CD4-positive, alpha-beta T cell treated with Interleukin-12 subunit alpha and Interleukin-12 subunit beta, for 1 hour (primary cell): ENCODE measurements at places on chromosomes 3 and 15.

DNA sequence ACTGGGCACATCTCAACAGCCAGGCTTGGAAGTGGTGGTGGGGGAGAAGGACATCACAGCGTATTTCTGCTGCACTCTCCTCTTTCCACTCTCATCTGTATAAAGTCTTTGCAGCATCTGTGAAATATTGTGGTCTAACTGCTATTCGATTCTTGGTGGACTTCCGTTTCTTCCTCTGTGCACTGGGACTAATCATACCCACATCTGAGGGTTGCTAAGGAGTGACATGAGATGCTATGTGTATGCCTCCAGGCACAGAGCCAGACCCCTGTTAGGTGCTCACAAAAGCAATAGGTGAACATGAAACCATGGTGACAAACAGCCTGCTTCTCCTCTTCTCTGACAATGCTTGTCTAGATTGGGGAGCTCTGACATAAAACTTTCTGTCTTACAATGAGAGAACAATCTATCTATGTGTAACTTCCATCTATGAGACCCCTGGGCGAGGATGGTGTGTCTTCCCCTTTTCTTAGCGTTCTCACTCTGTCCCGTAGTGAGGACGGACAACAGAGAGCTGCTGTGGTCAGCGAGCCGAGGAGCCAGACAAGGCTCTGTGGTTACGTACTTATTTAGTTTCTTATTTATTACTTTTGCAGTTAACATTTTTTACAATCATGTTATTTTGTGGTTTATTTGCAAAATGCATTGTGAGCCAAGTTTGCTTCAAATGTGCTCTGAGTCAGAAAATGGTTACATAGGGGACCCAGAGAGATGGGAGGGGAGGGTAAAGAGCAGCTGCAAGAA is 196.7 kb upstream of the TPRG1 start:
- peak; percentile 19 for DNase-seq

DNA sequence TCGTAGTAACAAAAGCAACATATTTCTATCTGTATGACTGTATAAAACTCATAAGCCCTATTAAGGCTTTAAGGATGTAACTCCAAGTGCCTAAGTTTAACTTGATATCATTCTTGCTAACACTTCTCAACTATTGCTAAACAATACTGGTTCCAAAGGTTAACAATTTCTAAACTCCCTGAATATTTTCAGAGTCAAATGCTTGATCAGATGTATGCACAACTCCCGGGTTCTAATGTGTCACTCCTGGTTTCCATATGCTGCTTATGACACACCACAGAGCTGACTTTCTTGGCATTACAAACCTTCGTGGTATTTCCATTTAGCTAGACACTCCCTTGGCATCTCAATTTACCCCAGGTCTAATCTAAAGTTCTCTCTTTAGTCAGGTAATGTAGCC is 26.3 kb downstream of the DZIP1L start:
- DNase-seq: no peak

- no peak for DNase-seq
Observed at GRCh38 chr3:157807280-157807679, 298.9 kb downstream of the SHOX2 start.

DNA sequence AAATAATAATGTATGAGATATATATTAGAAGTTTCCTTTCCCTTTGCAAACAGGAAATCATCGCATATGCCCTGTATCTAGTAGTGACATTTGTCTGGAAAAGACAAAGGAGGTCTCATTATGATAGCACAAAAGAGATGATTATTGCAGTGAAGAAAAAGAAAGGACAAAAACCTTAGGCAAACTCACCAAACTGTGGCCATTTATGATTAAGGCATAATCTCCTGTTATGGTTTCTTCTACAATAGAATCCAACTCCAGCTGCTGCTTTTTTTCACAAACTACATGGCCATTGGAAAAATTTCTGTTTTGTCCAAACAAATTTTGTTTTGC is 218.2 kb downstream of the ATP8B4 start:
- no peak for DNase-seq

DNA sequence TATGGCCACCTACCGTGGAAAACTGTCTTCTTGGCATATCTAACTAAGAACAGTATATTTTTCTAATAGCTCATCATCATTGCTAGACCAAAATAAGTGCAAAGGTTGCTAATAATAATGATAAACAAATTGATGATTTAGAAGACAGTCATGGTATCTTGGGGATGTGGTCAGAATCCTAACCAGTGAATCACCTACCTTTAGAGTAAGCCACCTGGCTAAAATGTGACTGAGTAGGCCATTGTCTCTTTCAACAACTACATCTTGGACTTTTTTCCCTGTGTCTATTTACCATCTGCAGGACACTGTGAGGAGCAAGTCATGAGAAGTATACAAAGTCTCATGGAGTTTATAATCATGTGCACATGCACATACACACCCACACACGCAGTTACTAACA is 273.5 kb upstream of the SEMA6D start:
- DNase-seq: no peak

DNA sequence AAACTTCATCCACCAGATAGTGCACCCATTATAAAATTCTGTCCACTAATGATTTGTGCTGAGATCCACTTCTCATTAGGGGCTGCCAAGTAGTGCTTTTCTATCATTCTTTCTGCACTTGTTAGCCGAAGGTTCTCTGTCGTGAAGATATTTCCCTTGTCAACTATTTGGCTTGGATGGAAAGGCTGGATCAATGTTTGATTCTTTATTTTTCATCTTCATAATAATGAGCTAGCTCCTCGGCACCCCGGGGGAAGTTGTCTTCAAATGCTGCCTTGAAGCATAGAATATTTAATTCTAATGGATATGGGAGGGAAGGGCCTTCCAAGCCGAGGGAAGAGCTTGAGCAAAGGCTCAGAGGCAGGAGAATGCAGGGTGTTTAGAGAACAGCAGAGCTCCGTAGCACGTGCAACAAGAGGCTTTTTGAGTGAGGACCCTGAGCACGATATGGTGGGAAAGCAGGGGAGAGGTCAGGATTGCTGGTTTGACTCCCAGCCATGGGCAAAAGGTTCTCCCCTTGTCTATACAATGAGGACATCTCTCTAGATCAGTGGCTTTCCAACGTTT is 16.3 kb upstream of the MUC20 start:
- no peak for DNase-seq

DNA sequence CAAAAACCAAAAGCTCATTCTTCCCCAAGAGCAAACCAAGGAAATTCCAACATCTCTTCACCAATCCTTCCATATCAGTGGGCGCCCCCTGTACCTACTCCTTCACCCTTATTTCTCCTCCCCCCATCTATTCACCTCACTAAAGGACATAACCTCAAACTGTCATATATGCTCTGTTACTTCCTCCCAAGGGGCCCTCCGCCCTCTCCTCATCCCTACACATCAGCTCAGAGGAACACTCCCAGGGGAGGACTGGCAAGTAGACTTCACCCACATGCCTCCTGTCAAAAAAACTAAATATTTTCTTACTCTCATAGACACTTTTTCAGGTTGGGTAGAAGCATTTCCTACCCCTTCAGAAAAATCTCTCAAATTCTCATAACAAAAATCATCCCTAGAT is 2.4 kb upstream of the AADAC start:
- DNase-seq: no peak

DNA sequence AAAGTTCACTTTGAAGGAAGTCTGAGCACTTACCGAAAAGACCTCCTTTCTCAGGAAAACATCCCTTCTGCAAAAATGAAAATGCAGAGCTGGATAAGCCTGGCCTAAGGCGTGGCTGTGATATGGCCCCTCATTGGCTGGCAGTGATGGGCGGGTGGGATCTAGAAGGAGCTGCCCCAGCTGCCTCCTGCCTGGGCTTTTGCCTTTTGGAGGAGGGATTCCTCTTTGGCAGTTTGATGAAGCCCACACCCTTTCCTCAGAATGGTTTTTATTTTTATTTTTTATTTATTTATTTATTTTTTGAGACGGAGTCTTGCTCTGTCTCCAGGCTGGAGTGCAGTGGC is 4.0 kb upstream of the DZIP1L start:
- no peak for DNase-seq

DNA sequence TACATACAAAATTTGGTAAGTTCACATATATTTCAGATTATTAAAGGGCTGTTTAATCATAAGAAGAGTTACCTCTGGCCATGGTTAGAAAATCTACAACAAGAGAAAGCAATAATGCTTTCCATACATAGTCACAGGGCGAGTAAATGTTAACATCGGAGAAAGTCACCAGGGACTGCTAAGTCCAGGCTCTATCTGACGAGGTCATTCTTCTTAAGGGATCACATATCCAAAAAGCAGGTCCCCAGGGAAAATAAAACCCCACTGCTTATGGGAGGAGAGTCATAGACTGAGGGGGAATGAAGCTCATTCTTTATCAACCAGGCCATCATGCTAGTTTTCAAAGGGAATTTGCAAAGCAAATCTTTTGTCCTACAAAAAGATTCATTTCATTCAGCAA is 3.1 kb downstream of the PCYT1A start:
- no peak for DNase-seq

- DNase-seq: peak; percentile 21
Observed at GRCh38 chr15:40398413-40398873, 7.2 kb upstream of the IVD start.

DNA sequence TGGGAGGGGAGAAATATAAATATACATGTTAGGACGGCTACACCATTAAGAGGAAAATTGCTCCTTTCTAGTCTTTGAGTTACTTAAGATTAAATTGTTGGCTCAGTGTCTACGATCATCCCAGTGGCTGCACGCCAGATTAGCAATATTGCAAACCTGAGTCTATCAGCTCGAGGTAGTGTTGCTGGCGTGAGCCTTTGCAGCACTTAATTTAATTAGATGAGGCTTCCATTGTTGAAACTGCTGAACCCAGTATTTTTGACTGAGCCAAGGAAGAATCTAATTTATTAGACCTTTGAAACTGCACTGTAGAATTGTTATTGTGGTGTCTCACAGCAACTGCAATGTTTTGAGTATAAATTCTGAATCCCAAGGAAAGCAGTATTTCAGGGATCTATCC is 782.4 kb upstream of the ROBO1 start:
- no peak for DNase-seq

DNA sequence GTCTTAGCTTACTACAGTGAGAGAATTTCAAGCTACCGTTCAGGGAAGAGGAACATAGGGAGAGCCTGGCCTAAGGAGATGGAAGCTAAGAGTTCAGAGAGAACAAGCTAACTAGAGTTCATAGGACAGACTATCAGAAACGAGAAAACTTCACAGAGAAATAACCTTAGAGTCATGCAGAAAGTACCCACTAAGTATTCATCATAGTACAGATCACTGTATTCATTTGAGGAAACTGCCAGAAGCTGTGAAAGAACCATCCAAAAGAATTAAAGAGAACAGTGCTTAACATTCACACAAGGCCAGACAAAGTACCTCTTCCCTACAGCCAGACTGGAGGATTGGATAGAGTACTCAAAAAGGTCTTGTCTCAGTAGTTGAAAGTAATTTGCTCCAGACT is 15.2 kb upstream of the GBE1 start:
- DNase-seq: no peak

GRCh38 chr3:133532951-133533350 is 40.5 kb upstream of the CDV3 start:
- DNase-seq: no peak

- DNase-seq: no peak
Observed at GRCh38 chr15:49852756-49853155, 231.9 kb downstream of the DTWD1 start.

DNA sequence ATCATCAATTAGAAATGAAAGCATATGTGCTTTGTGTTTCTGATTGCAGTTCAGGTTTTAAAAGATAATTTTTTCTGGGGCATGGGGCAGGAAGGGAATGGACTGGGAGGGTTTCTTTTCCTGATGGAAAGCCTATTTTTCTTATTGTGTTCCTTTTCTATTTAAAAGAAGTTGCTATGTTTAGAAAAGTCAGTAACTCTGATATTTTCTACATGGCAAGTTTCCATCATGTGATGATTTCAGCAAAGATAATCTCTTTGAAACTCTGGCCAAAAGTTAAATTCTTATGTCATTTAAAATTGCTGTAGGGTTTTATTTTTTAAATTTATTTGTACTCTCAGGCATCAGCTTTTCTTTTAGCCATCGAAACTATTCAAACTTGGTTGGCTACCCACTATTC is 601.2 kb downstream of the FOXP1 start:
- no peak for DNase-seq

DNA sequence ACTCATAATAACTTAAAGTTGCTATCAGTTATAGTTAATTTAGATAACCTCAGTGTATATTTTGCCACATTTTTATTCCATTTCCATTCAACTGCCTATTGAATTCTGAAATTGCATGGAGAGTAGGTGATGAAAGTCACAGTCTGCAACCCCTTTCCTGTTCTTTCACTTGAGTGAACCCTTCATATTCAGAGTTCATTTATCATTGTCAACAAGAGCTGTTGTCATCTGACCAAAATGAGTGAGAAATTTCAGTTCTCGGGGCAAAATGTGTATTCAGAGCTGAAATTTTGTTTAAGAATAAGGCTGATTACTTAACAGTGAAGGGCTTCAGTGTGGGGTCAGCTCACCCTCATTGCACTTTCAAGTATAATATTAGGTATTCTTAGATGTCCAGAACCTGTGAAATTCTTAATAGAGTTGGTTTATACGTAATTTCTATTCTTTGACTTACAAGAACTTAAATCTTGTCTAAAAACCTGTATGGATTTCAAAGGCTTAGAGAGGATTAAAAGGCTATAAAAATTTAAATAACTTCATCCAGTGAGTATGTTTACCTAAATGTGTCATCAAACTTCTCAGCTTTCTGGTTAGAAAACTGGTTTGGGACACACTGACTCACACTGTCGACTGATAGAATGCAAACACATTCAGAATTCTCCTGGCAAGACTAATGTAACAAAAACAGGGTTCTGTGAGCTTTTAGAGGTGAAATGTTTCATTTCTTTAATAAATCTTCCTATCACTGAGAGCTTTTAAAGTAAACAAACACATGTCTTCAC is 92.2 kb downstream of the CMSS1 start:
- no peak for DNase-seq

GRCh38 chr15:59801649-59802048 is 112.5 kb upstream of the BNIP2 start:
- DNase-seq: no peak

GRCh38 chr15:73127302-73127936 is 75.2 kb downstream of the NEO1 start:
- peak; percentile 40 for DNase-seq

DNA sequence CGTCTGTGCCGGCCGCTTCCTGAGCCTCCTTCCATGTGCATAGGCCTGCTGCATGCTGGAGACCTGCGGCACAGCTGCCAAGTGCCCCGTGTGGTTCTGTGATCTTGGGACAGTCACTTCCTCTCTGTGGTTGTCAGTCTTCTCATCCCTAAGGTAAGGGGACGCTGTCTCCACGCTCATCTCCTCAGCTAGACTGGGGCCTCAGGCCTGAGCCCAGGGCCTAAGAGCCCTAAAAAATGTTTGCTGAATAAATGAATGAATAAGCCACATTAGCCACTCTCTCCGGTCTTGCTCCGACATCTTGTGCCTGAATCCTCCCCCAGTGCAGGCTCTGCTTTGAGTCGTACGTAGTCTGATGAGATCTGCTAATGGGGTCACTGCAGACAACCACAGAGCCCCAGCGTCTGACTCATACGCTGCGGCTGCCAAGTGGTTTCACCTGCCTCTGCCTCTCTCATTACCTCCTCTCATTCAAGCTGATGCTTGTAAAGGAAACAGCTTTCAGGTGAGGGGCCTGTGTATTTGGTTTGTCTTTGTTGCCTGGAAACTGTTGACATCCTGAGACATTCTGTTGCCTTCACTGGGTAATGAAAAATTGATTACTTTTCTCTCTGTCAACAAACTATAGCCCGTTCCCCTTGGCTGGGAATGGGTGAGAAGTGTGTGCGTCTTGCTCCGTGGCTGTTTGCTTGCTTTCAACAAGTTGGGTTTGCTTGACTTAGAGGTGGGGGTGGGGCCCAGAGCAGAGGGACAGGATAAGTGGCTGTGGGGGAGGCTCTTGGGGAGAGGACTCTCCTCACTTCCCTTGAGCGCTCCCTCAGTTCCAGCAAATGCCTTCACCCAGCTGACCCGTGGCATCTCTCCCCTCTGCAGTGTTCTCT is 15.9 kb downstream of the RPLP1 start:
- peak; percentile 91 for DNase-seq
